ENCODE measurements at places on chromosomes 12 and 14.

DNA sequence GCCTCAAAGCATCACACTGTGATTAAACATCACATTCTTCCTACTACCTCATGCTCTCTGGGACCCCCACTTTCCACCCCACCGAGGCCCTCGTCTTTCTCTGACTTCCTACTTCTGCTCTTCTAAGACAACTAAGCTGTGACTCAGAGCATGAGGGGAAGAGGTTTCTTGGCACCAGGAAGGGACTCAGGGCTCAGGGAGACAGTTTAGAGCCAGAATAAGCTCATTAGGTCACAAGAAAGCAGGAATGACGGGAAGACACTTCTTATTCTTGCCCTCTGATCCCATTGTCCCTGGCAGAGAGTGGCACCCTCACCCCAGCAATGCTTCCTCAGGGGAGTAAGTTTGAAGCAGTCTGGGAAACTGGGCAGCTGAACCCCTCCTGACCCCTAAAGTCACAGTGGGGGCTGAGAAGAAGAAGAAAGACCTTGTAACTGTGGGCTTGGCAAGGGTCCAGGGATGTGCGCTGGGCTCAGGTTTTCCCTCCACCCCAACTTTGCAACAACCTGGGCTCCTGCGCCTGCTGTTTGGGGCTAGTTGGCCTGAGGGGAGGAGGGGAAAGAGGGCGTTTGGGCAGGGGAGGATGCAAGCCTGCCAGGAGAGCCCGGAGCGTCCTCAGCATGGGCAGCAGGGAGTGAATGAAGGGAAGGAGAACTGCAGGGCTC, 64.6 kb upstream of the ACTN1 start:
- DNase-seq = no peak

DNA sequence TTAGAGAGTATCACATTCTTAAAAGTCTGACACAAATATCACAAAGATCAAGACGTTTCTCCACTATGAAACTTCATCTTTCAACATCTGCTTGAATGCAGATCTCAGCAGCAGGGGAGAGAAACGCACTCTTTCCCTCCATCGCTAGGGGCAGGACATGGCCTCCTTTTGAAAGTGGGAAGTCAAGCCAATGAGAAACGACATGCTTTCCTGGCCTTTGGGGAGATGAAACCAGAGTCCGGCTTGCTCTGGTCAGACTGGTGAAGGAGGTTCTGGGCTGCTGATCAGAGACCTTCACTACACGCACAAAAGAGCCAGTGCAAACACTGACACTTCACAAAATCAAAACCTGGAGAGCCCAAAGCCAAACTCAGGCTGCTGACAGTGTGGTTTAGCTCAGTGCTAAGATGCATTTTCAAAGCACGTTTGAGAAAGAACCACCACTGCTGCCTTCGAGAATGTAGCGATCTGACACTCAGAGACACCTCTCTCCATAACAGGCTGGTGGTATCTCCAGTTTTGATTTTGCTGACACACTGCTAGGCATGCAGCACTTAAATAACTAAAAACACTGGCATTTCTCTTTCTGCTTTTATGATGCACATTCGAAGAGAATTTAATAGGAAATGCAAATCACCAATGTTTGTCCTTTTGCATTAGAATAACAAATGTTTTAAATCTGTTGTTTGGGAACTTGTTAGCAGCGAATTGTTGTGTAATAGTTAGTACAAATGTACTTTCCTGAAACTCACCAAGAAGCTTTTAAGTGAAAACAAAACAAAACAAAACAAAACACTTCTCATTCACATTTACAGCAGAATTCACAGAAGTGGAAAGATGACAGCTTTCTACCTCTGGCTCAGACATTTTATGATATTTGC, 93.9 kb upstream of the OVCH1 start:
- no peak for DNase-seq

- no peak for DNase-seq
Observed at GRCh38 chr12:97283297-97283696, 179.3 kb upstream of the RMST start.

GRCh38 chr14:100891051-100891450, 12.5 kb downstream of the RTL1 start:
- no peak for DNase-seq

DNA sequence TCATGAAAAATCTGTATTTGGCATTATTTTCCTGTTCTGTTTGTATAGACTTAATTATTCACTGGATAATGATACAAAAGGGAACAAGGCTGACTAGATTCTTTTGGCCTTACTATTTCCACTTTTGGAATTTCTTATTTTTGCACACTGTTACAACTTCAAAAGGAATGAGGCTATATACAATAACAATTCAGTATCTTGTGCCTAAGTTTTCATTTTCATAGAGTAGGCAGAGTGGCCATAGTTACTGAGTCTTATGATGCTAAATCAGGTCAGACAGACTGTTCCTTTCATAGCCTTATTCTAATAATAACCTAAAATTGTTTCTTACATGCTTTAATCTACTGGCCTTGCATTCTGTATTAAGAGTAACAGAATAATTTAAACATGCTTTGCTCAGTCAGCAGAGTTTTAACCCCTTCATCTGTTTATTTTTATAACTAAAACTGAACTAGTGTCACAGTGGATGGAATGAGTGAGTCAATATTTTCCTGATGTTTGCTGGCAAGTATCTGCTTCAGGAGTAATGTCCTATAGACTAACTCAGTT, 10.5 kb downstream of the TTC8 start:
- no peak for DNase-seq

- DNase-seq = no peak
Observed at GRCh38 chr12:60075091-60075490, 479.3 kb downstream of the SLC16A7 start.

DNA sequence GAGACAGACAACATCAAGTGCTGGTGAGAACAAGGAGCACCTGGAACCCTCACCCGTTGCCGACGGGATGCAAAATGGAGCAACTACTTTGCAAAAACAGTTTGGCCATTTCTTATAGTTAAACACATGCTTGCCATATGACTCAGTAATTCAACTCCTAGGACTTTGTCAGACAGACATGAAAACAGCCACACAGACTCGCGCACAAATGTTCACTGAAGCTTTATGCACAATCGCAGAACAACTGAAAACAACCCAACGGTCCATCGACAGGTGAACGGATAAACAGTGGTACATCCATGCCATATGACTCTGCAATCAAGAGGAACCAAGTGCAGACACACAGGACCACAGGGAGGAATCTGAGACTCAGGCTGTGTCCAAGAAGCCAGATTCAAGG, 30.8 kb downstream of the NCOR2 start:
- no peak for DNase-seq

DNA sequence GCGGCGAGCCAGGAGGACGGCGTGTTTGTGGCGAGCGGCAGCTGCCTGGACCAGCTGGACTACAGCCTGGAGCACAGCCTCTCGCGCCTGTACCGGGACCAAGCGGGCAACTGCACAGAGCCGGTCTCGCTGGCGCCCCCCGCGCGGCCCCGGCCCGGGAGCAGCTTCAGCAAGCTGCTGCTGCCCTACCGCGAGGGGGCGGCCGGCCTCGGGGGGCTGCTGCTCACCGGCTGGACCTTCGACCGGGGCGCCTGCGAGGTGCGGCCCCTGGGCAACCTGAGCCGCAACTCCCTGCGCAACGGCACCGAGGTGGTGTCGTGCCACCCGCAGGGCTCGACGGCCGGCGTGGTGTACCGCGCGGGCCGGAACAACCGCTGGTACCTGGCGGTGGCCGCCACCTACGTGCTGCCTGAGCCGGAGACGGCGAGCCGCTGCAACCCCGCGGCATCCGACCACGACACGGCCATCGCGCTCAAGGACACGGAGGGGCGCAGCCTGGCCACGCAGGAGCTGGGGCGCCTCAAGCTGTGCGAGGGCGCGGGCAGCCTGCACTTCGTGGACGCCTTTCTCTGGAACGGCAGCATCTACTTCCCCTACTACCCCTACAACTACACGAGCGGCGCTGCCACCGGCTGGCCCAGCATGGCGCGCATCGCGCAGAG, 873 bp downstream of the PLXNC1 start:
- no peak for DNase-seq

- no peak for DNase-seq
Observed at GRCh38 chr12:52316701-52317100, 4.5 kb downstream of the KRT83 start.

DNA sequence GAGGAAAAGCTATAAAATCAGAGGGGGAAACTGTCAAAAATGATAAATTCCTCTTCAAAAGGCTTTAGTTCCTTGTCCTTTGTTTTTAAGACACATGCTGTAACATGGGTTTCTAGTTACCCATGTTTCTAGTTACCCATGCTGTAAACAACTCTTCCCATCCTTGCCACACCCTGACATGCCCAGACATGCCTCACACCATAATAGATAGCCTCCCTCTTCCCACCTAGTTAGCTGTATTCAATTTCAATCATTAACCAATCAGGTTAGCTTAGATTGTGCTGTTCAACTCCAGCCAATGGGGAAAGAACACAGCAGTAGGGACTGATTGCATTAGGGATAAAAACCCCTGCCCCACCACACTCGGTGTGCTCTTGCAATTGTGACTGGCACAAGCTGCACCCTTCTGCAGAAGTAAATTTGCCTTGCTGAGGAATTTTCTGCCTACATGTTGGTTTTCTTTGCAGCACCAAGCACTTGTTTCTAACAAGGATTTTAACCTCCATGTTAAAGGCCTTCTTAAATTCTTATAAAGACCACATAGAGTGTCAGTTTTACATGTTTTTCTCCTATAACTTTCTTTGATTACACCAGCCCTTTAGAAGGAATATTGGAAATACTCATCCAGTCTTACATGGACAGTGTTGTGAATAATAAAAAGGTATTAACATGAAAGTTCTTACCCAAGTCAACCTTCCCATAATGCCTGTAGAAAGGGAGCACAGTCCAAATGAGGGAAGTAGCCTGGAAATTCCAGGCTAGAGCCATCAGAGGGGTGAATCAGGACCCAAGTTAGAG, 32.5 kb upstream of the LALBA start:
- no peak for DNase-seq

- no peak for DNase-seq
Observed at GRCh38 chr12:65590318-65590717, 234.0 kb upstream of the HMGA2 start.

- no peak for DNase-seq
Observed at GRCh38 chr12:47736877-47737676, 11.8 kb upstream of the ENDOU start.

GRCh38 chr14:75168586-75169335, 7.7 kb downstream of the TMED10 start:
- DNase-seq = no peak

GRCh38 chr14:65281991-65282895, 130.3 kb upstream of the FUT8 start:
- no peak for DNase-seq

- no peak for DNase-seq
Observed at GRCh38 chr12:13022851-13023271, 21.3 kb upstream of the FAM234B start.

DNA sequence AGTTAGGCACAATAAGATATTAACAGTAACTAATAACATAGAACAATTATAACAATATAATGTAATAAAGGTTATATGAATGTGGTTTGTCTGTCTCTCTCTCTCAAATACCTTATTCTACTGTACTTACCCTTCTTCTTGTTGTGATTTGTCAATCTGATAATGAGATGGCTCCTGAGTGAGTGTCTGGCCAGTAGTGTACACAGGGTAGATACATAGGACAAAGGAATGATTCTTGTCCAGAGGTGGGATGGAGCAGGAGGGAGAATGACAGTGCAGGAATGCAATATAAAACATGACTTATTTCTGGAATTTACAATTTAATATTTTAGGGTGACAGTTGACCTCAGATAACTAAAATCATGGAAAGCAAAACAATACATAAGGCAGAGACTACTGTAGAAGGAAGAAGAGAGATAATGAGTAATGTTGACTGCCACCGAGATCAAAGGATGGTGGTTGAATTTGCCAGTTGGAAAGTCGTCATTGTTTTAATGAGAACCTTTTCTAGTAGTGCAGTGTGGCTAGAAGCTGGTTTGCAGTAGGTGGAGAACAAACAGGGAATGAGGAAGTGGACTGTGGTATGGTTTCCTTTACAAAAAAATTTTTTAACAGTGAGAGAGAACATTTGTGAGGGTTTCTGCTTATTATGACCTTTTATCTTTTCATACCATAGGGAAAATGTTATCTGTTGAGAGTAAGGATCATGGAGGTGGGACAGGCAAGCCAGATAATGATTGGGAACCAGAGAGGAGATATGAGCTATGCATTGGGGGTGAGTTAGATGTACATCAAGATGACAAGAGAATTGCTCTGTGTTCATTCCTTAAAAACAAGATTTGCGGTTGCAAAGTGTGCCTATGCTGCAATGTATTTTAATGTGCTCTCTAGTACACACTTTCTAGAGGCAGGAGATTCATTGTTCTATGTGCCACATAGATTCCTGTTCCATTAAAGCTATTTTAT, 458.3 kb downstream of the BTG1 start:
- no peak for DNase-seq

- DNase-seq = no peak
Observed at GRCh38 chr12:49952391-49953055, 2.0 kb downstream of the AQP2 start.

DNA sequence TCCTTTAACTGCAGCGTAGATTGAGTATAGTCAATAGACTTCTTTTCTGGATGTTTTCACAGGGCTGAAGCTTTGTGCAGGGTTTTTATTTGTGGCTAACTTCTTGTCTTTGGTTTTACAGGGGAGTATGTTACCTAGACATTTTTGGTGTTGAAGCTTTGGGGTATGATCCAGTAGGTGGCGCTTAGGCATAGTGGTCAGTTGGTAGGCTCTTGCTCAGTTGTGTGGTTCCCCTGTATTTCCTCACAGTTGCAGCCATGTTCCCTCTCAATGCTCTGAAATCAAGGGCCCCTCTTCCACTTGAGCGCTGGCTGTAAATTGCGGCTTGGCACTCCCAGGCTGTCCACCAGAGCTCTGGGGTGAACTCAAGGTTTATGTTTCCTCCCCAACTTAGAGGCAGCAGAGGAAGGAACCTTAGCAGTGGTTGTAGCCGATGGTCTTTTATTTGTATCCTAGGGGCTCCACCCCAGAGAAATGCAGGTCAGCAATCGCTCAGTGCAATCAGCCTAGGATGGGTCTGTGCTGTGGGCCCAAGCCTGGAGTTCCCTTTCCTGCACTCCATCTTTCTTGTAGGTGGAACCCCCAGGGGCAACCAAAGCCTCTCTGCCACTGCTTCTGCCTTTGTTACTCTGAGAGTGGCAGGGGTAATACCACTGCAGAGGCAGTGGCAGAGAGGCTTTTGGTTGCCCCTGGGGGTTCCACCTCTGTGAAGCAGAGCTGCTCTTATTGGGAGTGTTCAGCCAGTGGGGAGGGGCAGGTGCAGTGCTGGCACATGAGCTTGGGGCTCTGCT, 55.1 kb downstream of the CMAS start:
- peak; percentile 18 for DNase-seq

DNA sequence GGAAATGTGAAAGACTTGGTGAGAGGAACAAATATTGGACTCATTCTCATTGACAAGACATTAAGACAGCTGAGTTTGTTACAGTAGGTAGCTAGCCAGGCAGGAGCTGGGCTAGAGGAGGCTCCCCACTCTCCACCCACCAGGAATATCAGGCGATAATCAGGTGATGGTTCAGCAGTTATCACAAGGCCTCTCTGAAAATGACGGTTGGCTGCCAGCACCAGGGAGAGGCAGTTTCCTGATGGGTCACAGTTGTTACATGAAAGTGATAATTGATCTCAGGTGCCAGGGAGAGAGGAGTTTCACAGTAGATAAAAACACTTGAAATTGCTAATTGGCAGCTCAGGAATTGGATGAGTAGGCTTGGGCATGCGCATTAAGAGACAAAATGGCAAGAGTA, 116.5 kb downstream of the TMTC2 start:
- DNase-seq = no peak

- DNase-seq = no peak
Observed at GRCh38 chr12:754473-754820, 2.1 kb downstream of the WNK1 start.

- DNase-seq = no peak
Observed at GRCh38 chr12:95908573-95908972, 33.8 kb downstream of the CCDC38 start.
